Fibroblast of the aortic adventitia (primary cell): ENCODE measurements at places on chromosomes 5 and 9. TPM values are rescaled to one million over a fixed set of nuclear protein-coding genes. Genes with fewer than 3 reads are reported as not detected.

Gene CLIC3
- total RNA-seq, result 4.3 and 5.2 TPM in 2 replicates

DNA sequence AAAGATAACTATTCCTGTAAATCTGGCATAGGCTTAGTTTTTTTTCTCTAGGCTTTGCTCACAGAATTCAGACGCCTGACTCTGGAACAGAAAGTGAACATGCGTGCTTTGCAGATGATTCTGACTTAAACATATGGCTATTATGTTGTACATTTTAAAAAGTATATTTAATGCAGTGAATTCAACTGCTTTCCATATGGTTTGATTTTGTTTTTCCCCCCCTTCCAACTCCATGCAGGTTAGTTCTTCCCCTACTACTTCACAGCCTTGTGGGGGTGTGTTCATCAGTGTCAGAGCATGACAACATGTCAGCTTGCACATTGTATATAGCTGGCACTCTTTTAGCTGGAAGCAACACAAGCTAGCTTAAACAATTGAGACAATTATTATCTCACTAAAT is 226.8 kb downstream of the TMEM167A start:
- DNase-seq, result no peak

Gene CDX1
- 0.18 and 0.65 TPM in 2 replicates for total RNA-seq

GRCh38 chr9:133003671-133004090 is 25.2 kb downstream of the GFI1B start:
- no peak for DNase-seq

GRCh38 chr9:73006986-73007385 is 54.1 kb upstream of the ALDH1A1 start:
- DNase-seq, result no peak

- DNase-seq, result no peak
Measured at GRCh38 chr5:97167435-97167834, 15.6 kb downstream of the RIOK2 start.

DNA sequence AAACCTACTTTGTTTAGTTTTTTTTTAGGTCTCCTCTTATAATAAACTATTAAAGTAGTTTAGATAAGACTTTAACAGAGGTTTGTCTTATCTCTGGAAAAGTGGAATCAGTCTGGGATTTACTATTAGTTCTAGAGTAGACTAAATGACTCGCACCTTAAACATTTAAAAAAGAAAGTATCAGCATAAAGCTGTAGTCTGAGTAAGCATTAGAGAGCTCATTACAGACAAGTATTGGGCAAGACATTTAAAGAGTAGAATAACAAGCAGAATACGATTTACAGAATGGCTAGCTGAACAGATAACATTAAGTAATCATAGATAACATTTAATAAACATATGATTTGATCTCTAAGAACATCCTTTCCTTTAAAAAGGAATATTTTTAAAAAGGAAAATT is 226.0 kb upstream of the DMAC1 start:
- DNase-seq, result peak; percentile 54

GRCh38 chr5:142283304-142283703 is 41.5 kb downstream of the SPRY4 start:
- DNase-seq, result no peak

DNA sequence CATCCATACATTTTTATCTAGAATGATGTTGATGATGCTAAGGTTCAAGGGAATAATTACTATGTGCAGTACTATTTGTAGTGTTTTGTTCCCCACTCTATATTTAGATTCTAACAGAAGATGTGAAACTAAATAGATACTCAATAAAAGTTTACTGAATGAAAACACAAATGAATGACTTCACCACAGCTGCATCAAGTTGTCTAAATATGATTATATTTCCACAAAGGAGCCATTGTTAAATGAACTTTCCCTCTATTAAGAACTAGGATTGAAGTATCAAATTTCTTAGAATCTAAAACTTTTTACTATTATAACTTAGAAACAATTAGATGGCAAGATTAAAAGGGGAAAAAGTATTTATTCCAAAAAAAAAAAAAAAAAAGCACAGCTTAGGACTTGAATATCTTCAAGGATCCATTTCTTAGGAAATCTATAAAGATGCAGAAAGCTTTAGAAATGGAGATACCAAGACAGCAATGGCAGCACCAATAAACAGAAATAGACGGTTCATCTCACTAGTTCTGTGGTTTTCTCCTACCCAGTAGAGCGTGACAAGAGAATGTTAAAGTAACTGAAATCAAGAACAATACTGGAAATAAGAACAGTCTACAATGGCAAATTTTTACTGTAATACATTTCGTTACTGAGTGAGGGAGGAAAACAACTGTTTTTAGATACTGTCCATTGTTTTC is 347.6 kb downstream of the EBF1 start:
- DNase-seq, result no peak

DNA sequence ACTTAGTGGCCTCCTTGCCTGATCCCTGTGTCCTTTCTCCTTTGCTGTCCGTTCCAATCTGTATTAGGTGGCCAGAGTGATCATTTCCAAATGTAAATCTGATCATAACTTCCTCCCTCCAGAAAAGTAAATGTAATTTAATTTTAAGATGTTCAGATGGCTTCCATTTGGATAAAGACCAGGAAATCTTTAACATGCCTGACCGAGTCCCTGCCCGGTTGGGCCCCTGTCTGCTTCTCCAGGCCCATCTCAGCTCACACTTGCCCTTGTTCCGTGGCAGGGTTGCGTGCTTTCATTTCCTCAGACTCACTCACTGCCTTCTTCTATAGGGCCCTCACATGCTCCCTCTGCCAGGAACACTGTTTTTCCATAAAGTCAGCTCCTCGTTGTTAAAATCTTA is 7.6 kb downstream of the MAP3K1 start:
- no peak for DNase-seq

GRCh38 chr5:127580731-127581130 is 63.3 kb downstream of the PRRC1 start:
- no peak for DNase-seq

DNA sequence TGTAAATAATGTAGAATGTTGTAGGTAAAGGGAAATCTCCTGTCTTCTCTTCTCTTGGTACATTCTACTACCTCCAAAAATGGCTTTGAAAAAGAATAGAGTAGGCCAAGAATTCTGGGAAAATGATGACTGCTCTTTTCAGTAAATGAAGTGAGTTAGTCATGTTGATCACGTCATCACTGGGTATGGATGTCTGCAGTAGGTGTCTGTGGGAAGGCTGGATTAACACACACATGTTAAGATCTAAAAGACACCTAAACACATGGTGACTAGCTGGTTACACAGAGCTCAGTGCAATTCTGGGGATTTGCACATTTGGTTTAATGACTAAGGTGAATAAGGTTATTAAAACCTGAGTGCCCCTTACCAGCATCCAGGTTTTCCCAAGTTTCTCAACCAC is 161.5 kb downstream of the CEP120 start:
- peak; percentile 45 for DNase-seq

DNA sequence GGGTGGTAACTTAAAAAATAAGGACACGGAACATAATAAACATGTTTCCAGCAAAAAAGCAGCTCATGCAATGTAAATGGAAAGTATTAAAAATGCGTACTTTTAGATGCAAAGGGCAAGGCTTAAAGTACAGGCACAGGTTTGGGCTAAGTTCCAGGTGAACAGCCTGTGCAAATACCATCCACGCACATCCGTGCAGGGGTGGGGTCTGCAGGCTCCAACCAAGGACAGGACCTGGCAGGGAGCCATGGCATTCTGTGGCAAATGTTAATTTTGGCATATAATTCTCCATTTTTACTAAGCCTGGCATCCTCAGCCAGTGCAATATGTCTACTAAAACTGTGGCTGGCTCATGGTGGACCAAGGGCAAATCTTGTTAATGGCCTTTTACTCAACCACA is 365.8 kb upstream of the DAP start:
- DNase-seq, result no peak

Gene FCN2
- total RNA-seq, result not detected in 2 replicates

Gene KLHL3
- 1.3 and 3.0 TPM in 2 replicates for total RNA-seq

- no peak for DNase-seq
Measured at GRCh38 chr5:16773991-16774390, 157.2 kb upstream of the RETREG1 start.

DNA sequence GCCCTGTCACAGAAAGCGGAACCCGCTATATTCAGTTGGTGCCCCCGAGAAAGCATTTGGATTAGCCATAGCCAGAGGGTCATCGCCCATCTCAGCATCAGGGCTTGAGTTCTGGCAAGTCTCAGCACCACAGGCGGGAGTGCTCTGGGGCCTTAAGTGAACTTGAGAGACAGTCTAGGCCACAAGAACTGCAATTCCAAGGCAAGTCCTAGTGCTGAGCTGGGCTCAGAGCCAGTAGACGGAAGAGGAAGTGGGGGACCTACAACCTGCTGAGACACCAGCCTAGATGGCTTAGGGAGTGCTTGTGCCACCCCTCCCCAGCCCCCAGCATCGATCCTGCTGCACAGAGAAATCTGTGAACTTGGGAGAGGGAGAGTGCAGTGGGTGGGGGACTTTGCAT is 594.9 kb downstream of the CCDC171 start:
- no peak for DNase-seq

DNA sequence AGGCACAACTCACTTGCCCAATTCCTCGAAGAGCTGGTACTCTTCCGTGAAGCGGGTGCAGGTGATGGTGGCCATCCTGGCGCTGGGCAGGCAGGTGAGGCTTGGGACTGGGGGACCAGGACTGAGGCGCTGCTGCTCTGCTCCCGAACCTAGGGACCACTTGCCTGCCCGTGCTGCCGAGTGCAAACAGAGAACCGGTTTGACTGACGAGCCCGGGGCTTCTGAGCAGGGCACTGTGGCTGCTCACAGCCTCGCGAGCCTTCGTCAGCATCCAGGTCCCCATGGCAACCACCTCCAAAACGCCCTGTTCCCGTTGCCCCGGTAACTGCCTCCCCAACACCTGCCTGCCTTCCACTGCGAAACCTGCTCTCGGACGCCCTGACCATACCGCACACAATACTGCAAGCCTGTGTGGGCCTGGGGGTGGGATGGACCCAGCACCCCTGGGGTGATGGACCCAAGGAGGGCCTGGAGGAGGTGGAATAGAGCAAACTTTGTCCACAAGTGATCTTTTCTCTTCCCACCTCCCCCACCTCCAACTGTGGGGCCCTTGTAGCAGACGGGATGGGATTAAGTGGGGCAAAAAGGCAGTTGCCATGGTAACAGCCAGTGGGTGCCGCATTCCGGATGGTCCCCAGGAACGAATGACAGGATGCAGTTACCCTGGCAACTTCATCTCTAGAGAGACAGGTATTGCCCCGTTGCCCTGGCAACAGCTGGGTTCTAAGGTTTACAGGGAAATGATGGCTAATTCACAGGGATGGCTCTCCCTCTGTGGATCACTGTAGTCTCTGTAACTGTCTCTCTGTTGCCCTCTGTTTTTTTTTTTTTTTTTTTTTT is at the start of gene CAMK2A:
TSS of gene CAMK2A (minus strand) at position 223 of the 840 bp plus-strand sequence. CDS start at position 75, 148 bp downstream.
- DNase-seq, result no peak

DNA sequence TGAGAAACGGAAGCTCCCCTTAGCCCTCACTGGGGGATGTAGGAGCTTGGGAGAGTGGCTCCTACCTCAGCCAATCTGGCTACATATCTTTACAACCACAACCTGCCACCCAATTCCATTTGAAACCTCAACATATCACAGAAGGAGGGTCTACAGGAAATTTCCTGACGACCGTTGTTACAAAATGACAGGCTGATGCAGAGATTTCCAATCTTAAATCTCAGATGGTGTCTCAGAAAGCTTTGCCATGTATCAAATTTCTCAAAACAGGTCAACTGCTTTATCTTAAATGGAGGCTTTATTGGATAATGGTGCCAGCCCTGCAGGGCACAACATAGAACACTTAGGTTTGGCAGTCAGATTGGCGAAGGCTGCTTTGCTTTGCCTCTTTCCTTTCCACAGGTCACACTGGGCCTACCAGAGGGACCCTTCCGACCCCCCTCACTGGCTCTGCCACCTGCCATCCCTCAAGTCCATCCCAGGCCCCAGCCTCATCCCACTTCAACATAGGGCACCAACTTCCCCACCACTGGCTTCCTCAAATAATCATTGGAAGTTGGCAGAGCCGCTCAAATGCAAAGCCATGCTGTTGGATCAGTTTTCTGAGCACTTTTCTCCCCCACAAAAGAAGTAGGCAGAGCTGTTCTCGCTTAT is 11.1 kb upstream of the SPATA31E1 start:
- no peak for DNase-seq

DNA sequence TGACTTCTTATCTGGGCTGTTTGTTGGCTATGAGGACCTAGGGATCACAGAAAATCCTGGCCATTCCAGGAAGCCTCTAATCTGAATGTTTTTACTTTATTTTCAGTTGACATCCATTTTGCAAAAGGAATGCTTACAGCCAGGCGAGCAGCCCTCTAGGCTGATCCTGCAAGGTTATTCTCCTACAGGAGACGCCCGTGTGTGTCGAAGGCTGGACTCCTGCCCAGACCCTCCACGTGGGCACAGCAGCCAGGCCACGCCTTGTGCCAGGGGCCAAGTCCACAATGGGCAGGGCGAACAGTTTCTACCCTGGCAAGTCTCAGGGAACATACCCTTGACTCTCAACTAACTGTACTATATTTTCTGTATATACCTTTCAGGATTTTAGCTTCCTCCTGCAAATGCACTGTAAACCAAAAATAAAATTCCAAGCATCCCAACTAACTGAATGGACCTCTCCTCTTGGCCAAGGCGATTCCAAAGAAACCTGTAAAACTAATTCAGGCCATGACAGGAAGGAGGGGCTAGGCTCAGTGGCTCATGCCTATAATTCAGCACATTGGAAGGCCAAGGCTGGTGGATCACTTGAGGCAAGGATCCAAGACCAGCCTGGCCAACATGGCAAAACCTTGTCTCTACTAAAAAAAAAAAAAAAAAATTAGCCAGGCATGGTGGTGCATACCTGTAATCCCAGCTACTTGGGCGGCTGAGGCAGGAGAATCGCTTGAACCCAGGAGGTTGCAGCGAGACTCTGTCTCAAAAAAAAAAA is 5.7 kb downstream of the CMBL start:
- no peak for DNase-seq

DNA sequence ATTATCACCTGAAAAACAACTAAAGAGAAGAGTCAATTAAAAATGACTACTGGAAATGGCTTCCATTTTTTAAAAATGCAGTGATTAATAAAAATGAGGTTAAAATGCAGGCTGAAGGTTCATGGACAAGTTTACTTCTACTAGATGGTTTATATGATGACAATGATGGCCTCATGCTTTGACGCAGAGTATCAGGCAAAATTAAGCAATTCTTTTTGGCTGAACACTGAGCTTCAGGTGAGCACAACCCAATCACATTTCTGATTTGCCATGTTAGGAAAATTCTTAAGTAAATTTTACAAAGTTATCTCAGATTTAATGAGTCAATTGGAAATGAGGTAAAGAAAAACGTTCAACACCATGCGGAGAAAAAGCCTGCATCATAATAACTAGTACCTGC is 22.3 kb downstream of the DMGDH start:
- DNase-seq, result no peak

Gene GPR21
- total RNA-seq, result 1.9 TPM in 1 of 2 replicates, not detected in the other

Gene TLN1
- 287 and 513 TPM in 2 replicates for total RNA-seq

DNA sequence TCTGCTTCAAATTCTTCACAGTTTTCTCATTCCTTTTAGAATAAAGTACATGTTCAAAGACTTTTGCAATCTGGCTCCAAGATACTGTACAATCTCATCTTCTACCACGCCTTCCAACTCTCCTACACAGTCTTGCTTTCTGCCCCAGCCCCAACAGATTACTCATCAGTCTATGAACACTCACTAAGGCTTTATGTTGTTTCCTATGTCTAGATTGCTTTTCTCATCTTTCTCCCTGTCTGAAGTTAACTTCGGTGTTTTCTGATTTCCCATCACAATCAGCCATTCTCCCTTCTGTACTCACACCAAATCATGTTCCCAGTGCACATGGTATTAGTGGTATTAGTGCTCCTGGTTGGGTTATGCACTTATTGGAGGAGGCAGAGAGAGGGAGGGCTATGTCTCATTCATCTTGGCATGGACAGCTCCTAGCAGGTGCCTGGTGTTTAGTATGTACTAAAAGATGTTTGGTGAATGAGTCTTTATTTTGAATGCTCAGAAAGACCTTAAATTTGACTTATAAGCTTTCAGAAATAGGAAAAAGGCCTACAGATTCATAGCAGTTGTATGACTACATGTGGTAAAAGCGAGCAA is 44.0 kb upstream of the ZNF608 start:
- DNase-seq, result peak; percentile 34

Gene IL5
- total RNA-seq, result not detected in 2 replicates
